ENCODE measurements at places on chromosomes 16 and 17.

- no peak for DNase-seq
Measured at GRCh38 chr17:72699545-72699944, 392.9 kb downstream of the SLC39A11 start.

DNA sequence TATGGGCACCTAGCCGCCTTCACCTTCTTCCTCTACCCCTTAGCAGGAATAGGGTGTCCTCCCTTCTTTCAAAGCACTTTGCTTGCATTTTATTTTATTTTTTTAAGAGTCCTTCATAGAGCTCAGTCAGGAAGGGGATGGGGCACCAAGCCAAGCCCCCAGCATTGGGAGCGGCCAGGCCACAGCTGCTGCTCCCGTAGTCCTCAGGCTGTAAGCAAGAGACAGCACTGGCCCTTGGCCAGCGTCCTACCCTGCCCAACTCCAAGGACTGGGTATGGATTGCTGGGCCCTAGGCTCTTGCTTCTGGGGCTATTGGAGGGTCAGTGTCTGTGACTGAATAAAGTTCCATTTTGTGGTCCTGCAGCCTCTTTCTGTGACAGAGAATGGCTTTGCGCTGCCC lies 4.6 kb downstream of the TMUB2 start:
- no peak for DNase-seq

GRCh38 chr17:5203908-5204294 lies 12.2 kb upstream of the ZNF594 start:
- DNase-seq = no peak

GRCh38 chr16:74496054-74496453 lies 74.8 kb upstream of the CLEC18B start:
- DNase-seq = no peak

- no peak for DNase-seq
Measured at GRCh38 chr16:1158456-1159324, 5.8 kb downstream of the CACNA1H start.

GRCh38 chr17:12290207-12290606 lies 269.5 kb downstream of the MAP2K4 start:
- no peak for DNase-seq

GRCh38 chr16:1681032-1681431 lies 3.0 kb downstream of the JPT2 start:
- DNase-seq = no peak

GRCh38 chr17:8192070-8192815 lies 2.3 kb upstream of the BORCS6 start:
- DNase-seq = peak; percentile 98

All from OCI-M1 (cell line).